Hypothalamus (tissue), 51 donors: ENCODE measurements at places on chromosomes 5 and 9.

GRCh38 chr5:126998201-126998631 lies 32.1 kb downstream of the MARCHF3 start:
- no peak for DNase-seq

GRCh38 chr9:109802491-109802890 lies 22.5 kb downstream of the PALM2AKAP2 start:
- no peak for DNase-seq

- DNase-seq = no peak
Observed at GRCh38 chr5:73558950-73559349, 6.5 kb downstream of the ANKRA2 start.

- DNase-seq = no peak
Observed at GRCh38 chr9:133976191-133976861, 15.8 kb downstream of the VAV2 start.

GRCh38 chr9:133782157-133783130 lies 44.3 kb upstream of the SARDH start:
- peak; percentile 62 for DNase-seq

DNA sequence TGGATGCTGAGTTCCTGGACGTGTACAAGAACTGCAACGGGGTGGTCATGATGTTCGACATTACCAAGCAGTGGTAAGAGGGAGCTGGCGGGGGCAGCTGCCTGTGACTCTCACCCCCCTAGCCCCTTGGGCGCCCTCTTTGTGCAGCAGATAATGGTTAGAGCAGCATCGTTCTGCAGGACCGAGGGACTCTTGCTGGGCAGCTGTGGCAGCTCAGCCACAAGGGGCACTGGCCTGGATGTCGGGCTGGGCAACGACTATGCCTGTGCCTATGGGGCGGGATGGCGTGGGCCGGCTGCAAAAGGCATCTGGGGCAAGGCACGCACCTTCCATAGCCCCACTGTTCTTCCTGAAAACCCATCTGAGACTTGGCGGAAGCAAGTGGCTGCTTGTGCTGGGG lies 12.9 kb upstream of the AJM1 start:
- DNase-seq = no peak

- DNase-seq = no peak
Observed at GRCh38 chr9:71814226-71814625, 45.9 kb upstream of the CEMIP2 start.

GRCh38 chr9:87674565-87675299 lies 51.2 kb upstream of the CTSL start:
- no peak for DNase-seq

DNA sequence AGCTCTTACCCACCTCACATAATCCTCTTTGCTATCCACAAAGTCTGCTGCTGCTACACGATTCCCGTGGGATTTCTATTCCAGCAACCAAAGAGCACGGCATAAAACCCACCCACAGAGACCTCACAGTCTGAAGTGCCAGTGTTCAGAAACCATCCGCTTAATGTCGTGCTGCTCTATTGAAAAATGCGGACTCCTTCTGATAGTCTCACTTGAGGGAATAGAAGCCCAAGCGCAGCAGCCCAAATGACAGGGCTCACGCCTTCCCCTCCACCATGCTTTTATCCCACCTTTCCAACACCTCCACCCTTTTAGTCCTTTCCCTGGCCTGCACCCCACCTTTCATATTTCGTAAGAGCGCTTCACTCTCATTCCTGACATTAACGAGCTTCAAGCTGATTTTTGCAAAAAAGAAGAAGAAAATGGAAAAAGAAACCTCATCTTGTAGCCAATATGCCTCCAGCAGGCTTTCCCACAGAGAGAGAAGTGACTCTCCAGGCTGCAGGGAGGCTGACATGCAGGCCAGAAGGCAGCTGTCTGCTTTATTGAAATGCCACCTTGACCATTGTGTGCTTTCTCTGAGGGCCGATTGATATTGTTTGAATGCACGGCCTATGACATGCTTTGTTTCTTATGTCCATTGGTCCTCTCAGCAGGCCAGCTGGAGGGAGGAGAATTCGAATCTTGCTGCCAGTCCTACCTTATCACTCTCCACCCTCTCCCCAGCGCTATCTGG lies 70.6 kb upstream of the PCSK1 start:
- DNase-seq = no peak
